ENCODE measurements at places on chromosomes 7 and 10. TPM values are rescaled to one million over a fixed set of nuclear protein-coding genes. Genes with fewer than 3 reads are reported as not detected.
A peak's percentile ranks its signal among the peaks of the same experiment; 100 is the strongest.

GRCh38 chr10:110410329-110411046 is 87.2 kb upstream of the DUSP5 start:
- no peak for DNase-seq

GRCh38 chr10:31757386-31757791 is 171.2 kb downstream of the ARHGAP12 start:
- no peak for DNase-seq

DNA sequence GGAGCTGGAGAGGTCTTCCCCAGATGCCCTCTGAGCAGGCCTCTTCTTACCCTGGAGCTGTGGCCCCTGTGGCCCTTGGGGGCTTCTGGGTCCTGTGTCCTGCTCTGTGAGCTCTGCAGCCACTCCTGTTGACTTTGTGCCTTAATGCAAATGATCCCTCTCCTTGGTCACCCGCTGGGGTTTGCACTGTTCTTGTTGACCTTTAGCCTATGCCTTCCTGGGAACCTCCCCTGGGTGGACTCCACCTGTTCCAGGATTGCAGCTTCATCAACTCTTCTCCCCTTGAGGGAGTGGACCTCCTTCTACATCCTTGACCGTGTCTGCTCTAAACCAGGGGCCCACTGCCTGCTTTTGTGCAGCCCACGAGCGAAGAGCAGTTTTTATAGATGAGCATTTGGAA is 58.6 kb upstream of the CTBP2 start:
- DNase-seq: no peak

- DNase-seq: no peak
Observed at GRCh38 chr7:42025635-42026375, 211.2 kb downstream of the GLI3 start.

- peak; percentile 60 for DNase-seq
Observed at GRCh38 chr10:131980761-131981428, 828 bp downstream of the BNIP3 start.

GRCh38 chr7:17183630-17184328 is 114.7 kb upstream of the AHR start:
- DNase-seq: no peak

GRCh38 chr10:54478601-54479000 is 322.4 kb downstream of the PCDH15 start:
- DNase-seq: no peak

- DNase-seq: no peak
Observed at GRCh38 chr10:96290368-96291133, 13.7 kb upstream of the DNTT start.

GRCh38 chr10:109647627-109648026 is 275.7 kb downstream of the XPNPEP1 start:
- no peak for DNase-seq

DNA sequence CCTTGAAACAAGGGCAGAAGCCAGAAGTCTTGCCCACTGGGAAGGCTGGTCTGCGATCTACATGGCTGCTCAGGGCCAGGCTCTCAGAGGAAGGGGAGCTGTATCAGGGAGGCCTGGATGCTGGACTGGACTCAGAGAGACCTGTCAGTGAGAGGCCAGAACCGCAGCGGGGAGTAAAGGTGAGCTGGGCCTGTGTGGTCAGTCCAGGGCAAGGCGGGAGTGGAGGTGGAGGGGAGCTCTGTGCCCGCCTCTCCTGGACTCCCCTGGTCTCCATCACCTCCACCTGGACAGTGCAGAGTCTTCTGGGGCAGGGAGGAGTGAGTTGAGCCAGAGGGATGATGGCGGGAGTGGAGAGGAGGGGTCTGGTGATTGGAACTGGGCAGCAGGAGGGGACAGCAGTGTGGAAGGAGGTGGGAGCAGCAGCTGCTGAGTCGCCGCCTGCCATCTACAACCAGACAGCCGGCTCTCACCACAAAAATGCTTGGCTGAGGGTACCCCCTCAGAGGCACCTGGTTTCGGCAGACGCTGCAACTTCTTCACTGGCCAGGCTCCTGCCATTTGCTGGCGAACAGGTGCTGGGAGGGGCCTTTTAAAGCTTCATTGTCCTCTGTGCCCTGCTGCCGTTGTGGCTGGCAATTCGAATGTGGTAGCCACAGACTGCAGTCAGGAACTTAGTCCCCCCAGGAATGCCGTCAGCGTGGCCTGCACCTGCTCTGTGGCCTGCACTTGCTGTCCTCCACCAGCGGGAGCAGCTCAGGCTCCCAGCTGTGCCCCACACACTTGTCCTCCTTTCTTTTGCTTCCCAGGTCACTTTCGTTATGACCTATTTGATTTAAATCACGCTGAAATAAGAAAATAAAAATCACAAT is 3.5 kb downstream of the RASSF4 start:
- DNase-seq: peak; percentile 27

- no peak for DNase-seq
Observed at GRCh38 chr10:122640921-122641320, 58.7 kb downstream of the C10orf120 start.

DNA sequence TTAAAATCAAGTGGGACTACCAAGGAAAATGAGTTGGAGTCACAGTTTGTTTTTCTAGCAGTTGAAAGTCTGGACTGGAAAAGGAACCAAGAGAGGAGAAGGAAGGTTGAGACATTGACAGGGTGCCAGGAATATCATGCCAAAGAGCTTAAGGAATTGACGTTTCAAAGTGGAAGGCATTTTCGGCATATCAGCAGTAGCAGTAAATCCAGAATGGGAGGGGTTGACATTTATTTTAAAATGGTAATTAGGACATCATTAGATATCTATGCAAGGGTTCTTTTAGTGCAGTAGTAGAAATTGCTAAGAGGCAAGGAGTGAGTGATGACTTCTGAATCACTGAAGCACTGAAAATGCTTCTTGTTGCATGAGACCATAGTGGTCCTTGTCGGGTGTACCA is 335.9 kb upstream of the PLXDC2 start:
- DNase-seq: no peak

DNA sequence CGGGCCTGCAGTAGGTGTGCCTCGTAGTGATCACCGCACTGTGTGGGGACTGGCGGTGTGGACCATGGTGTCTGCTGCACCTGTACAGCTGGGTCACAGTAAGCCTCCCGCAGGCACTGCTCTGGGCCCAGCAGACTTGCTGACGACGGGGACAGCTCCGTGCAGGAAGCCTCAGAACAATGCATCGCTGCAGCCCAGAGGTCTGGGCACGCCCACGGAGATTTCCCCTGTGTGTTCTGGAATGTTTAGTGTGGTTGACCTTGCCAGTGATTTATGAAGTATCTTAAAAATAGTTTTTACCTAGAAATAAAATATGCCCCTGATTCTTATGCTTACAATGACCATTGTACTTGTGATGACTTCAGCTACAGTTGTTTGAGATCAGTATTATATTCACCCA is 59.1 kb upstream of the ZNF32 start:
- DNase-seq: no peak

DNA sequence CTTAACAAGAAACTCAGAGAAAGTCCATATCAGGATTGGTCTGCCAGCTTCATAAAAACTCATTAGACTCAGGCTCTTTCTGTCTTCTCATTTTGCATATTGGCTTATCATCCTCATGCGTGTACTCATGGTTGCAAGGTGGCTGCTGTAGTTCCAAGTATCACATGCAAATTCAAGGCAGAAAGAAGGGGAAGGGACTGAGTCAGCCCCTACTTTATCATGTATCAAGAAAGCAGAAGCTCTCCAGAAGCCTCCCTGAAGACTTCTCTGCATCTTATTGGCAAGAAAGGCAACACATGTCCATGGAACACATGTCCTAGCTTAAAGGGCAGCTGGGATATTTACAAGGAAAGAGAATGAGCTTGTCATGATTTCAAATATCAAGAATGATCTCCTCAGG is 19.4 kb upstream of the EZH2 start:
- no peak for DNase-seq

- no peak for DNase-seq
Observed at GRCh38 chr7:35781200-35781701, 19.6 kb upstream of the SEPTIN7 start.

DNA sequence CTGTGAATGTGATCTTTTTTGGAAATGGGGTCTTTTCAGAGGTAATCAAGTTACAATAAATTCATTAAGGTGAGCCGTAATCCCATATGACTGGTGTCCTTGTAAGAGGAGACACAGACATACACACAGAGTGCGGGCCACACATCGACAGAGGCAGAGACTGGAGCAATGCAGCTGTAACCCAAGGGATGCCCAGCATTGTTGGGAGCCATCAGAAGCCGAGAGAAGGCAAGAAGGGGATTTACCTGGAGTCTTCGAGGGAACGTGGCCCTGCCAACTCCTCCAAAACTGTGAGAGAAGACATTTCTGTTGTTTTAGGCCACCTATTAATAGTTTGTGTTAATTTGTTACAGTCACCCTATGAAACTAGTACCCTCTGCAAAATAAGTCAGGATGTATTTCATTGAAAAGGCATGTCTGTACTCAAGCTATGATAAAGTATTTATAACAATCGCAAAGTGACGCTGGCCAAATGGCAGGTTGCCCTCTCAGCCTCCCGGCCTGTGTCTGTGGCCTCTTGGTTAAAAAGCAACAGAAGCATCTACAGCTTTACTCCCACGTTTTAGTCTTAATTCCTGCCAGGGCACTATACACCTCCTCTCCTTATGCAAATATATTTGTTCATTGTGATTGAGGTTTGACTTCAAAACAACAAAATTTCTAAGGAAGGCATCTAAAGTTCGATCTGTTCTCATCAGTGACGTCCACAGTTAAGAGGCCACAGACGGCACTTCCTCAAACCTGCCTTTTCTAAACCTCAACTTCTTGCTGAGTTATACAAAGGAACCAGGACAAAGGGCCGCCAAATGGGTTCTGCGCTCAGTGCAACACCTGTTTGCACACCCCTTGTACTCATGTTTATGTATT is 46.8 kb downstream of the HIPK2 start:
- no peak for DNase-seq

DNA sequence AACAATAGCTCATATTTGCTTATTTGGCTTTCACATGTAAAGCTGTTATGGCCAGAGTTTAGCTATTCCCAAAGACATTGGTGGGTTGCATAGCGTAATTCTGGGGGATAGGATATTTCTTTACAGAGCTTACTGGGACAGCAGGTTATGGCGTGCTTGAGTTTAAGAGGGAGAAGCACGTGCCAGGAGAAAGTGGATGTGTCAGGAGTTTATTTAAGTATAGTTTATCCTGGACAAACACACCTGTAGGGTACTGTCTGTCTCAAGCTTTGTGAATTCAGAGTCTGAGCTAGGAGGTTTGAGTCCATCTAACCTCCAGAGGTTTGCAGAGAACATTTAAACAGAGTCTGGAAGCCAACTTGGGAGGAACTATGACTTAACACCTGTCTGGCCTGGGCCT is 21.3 kb downstream of the GBF1 start:
- DNase-seq: no peak

GRCh38 chr10:1203216-1203615 is 147.0 kb downstream of the WDR37 start:
- DNase-seq: no peak

DNA sequence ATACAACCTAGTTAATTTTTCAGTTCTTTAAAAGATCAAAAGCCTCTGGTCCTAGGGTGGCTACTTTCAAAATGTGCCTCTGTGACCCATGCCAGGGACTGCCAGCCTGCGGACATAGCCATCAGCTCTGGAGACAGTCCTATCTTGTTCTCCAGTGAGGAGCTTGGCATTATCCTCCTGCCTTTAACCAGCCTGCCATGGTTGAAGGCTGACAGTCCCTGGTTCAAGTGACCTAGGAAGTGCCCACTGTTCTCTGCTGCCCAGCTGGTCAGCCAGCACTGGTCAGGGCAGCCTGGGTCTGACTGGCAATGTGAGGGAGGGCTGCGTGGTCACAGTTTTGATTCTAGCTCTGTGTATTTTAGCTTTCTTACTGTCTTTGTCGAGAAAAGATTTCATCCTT is 18.1 kb upstream of the ARHGAP22 start:
- no peak for DNase-seq

- DNase-seq: peak; percentile 17
Observed at GRCh38 chr7:30973791-30974604, 10.2 kb downstream of the GHRHR start.

DNA sequence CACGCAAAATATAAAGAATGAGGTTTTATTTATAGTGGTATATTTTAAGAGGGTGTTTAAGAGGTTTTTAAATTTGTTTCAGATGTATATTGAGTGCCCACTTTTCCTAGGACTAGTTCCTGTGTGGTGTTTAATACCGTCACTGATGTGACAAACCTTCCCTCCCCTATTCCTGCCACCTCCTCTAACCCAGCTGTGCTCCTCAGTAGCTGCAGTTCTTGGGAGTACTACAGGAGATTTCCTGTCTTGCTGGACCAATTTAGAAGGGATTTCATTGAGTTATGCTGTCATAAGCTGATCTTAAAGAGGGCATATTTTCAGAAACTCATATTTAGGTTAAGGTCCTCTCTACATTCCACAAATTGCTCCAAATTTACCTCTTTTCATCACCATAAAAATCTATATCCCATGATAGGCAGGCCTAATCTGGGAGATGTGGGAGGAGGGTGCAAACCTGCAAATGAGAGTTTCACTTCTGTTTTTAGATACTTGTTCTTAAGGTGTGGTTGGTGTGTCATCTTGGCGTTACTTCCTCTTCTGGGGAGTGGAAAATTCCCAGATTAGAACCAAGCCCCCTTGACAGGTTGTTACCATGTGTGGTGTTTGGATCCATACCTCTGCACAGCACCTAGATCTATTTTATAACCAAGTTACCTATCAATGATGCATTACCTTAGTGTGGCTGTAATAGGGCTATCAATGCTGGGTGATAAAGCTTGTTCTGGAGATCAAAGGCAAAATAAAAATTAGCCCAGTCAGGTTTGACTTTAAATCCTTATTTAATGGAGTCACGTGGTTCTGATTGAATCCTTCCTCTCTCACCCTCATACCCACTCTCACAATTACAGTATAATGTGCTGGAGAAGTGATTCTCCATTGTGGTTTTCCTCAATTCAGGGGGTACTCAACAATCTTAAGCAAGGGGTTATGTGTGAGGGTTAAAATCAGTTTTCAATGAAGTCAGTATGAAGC is 141.1 kb downstream of the CDK14 start:
- DNase-seq: no peak

GRCh38 chr7:45065031-45065995 is 23.5 kb downstream of the NACAD start:
- DNase-seq: no peak

GRCh38 chr10:119003572-119004289 is 25.8 kb upstream of the NANOS1 start:
- peak; percentile 13 for DNase-seq

ANKRD1 gene
- 0.25 TPM for total RNA-seq

MACC1 gene
- 0.93 TPM for total RNA-seq

AKR1C4 gene
- 3.2 TPM for total RNA-seq

INMT gene
- 130 TPM for total RNA-seq

CCL24 gene
- 2.1 TPM for total RNA-seq

TMEM270 gene
- total RNA-seq: not detected

GOLGA7B gene
- total RNA-seq: 0.59 TPM

MYL7 gene
- total RNA-seq: not detected

TBXAS1 gene
- total RNA-seq: 22.4 TPM

CYP26C1 gene
- total RNA-seq: 0.25 TPM

All from liver (tissue), 10 donors.